Fibroblast of pulmonary artery (primary cell): ENCODE measurements at places on chromosomes 5 and 9.
A peak's percentile ranks its signal among the peaks of the same experiment; 100 is the strongest.

DNA sequence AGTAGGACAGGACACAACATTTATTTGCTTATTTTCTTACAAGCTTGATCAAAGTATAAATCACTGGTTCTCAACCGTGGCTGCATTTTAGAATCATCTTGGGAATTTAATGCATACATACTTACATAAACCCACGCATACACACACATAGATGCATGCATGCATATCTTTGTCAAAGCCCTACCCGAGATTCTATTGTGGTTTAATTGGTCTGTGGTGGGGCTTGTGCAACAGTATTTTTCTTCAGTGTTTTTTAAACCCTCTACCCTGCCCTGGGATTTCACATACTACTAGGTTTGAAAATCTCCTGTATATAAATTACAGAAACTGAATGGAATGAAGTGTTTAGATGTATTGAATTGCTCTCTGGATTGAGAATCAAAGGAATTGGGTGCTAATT lies 1166.2 kb downstream of the MAT2B start:
- DNase-seq, result no peak

DNA sequence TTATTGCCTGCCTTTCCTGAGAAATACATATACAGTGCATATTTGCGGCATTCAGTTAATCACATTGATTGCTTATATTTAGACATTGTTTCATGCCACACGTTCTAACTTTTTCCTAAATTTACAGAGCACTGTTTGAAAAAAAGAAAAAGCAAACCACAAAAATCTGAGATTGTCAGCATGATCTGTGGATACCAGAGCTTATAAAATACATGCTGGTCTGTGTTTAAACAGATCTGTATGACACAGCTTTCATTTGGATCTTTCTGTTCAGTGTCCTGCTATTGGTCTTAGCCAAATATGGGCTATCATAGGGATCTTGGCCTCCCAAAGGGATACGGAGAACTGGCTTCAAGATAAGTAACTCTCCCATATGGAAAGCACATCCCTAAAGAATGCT lies 20.2 kb downstream of the ALDH1A1 start:
- DNase-seq, result no peak

- DNase-seq, result no peak
Observed at GRCh38 chr5:124574521-124575436, 171.7 kb downstream of the ZNF608 start.

- DNase-seq, result no peak
Observed at GRCh38 chr5:89604342-89604741, 721.4 kb upstream of the MEF2C start.

- DNase-seq, result no peak
Observed at GRCh38 chr9:74322661-74323314, 174.3 kb upstream of the RORB start.

DNA sequence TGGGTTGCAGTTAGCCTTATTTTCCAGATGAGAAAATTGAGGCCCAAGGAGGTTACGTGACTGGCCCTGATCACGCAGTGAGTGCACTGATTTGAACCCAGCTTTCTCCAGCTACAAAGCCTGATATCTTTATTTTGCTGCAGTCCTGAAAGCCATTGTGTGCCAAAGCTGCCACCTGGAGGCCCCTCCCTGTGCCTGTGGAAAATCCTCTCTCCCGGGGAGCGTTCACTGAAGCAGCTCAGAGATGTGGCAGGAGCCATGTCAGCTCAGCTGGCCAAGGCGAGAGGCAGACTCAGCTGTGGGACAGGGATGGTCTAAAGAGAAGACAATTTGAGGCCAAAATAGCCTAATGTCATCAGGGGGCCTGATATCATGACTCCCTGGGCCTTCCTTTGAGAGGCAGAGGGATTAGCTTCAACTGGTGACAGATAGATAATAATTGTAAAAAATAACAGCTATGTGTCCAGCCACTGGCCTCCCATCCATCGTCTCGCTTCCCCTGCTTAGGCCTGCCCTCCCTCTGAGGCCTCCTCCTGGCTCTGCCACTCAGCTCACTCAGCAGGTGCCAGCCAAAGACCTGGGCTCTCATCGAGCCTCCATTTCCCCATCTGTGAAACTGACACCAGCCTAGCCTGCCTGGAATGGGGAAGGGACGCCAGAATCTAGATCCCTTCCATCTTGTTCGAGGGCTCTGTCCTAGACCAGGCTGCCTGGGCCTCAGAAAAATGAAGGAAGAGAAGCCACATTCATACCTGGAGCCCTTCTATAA lies 74.3 kb upstream of the GGTA1 start:
- DNase-seq, result no peak

DNA sequence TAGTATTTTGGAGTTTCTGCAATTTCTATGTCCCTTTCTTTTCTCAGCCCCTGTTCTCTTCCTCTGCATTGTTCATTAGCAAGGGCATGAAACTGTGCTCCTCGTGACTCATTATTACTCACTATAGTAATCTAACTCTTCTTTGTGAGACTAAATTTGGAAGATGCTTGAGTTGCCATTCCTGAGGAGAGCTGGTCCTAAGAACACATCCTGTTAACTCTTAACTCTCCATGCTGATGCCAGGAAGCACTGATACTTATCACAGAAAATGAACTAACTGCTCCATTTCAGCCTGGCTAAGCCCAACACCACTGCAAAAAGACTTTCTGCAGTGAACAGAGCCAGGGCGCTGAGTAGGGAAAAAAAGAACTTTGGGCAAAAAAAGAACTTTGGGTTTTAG lies 10.6 kb upstream of the CSNK1A1 start:
- DNase-seq, result peak; percentile 96

- DNase-seq, result peak; percentile 48
Observed at GRCh38 chr5:93735378-93735777, 6.0 kb downstream of the POU5F2 start.

DNA sequence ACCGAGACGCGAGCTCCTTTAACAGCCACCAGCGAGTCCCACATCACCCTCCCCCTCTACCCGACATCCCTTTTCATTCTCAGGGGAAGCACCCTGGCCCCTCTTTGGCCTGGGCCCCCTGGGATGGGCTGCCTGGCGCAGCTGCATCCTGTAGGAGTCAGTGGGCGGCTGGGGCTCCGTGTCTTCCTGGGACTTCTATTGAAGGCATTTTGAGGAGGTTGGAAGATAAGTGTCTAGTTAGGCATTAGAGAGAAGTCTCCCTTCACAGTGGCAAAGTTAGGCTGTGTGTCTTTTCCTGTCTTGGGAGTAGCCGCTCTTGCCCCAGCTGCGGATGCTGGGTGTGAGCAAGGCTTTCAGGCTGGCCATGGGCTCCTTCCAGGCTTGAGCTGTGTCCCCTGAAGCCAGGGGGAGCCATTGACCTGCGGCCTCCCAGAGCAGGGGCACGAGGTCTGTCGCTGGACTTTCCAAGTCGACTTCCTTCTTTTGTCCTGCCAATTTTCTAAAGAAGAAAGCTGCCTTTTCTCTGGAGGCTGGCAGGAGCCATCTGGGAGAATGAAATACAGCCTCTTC lies 18.6 kb upstream of the NKD2 start:
- DNase-seq, result peak; percentile 61

GRCh38 chr9:92312887-92313623 lies 12.1 kb downstream of the NOL8 start:
- DNase-seq, result no peak

DNA sequence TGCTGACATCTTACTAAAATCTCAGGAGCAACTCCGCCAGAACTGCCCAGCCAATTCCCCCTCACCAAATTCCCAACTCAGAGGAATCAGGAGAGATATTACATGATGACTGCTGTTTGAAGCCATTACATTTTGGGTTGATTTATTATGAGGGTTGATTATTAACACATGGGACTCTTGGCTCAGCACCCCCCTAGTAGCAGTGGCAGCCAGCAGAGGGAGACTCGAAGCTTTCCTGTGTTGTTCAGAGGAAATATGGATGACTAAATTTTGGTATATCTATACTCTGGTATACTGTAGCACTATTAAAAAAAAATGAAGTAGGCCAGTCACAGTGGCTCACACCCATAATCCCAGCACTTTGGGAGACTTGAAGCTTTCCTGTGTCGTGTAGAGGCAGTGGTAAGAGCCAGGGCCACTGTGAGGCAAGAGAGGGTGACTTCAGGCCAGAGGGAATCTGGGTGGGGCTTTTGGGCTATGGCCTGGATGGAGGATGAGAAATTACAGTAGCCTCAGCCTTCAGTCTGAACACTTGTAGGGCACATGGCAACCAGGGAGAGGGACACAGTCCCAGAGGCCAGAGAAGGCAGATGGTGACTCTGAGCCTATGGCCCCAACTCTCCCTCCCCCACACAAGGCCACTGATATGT lies 111.4 kb downstream of the LHX2 start:
- DNase-seq, result peak; percentile 46

GRCh38 chr9:81393985-81394811 lies 295.1 kb downstream of the TLE1 start:
- DNase-seq, result no peak

- DNase-seq, result no peak
Observed at GRCh38 chr9:112841261-112841660, 49.4 kb downstream of the SLC46A2 start.

DNA sequence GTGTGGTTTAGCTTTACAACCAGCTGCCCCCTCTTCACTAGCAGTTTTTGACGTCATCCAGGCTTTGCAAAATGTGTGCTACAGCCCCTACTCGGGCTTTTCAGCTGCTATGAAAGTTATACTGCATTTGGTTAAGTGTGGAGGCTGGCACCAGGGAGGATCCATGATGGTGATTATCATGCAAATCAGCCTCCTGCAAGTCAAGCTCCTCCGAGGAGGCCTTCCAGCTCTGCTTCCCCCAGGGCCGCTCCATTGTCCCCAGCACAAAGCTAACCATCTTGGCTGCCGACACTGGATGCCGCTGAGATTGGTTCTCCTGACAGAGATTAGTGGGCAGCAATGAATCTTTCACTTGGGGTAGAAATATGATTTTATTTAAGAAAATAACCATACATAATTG lies 159.6 kb downstream of the NR2F1-AS1 start:
- DNase-seq, result no peak

- peak; percentile 71 for DNase-seq
Observed at GRCh38 chr5:55407059-55407684, 99.4 kb downstream of the MTREX start.

DNA sequence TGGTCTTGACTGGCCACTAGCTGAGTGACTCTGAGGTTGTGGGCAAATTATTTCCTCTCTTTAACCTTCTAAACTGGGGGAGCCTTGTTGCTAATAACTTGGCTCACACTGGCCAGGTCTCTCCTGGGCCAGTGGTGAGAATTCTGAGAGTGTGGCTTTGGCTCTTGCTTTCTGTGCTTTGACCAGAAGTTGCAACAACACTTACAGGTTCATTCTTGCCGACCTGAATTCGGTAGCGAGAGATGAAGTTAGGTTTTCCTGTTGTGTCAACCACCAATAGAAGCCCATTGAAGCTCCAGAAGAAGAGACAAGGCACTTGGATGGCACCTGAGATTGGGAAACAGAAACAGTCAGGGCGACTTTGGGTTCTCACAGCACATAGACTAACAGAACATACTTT lies 19.8 kb downstream of the FAXDC2 start:
- no peak for DNase-seq

DNA sequence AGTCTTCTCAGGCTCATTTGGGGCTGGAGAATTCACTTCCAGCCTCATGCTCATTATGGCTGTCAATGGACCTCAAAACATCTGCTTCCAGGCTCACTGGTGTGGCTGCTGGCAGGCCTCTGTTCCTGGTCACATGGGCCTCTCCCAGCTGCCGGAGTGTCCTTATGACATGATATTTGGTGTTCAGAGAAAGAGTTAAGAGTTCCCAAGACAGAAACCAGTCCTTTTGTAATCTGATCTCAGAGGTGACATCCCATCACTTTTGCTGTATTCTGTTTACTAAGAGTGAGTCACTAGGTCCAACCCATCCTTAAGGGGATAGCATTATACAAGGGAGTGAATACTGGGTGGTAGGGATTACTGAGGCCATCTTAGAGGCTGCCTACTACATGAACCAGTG lies 104.6 kb downstream of the CACNA1B start:
- DNase-seq, result no peak

DNA sequence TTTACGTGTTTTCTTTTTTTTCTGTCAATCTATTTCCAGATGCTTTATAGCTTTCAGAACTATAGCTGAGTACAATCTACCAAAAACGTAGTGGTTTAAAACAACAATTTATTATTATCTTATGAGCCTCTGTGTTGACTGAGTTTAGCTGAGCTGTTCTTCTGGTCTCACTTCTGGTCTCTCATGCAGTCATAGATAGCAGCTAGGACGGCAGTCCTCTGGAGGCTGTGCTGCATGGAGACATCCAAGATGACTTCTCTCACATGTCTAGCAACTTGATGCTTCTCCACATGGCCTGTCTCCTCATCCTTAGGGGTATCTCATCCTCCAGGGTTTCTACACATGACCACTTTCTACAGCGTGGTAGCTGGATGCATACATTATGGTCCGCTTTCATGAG lies 22.0 kb upstream of the RAD23B start:
- DNase-seq, result no peak

- no peak for DNase-seq
Observed at GRCh38 chr9:77170991-77171699, 6.2 kb upstream of the VPS13A start.

- peak; percentile 85 for DNase-seq
Observed at GRCh38 chr9:110114859-110115201, 93.1 kb downstream of the C9orf152 start.

GRCh38 chr9:138077126-138077525 lies 199.5 kb downstream of the CACNA1B start:
- DNase-seq, result no peak

DNA sequence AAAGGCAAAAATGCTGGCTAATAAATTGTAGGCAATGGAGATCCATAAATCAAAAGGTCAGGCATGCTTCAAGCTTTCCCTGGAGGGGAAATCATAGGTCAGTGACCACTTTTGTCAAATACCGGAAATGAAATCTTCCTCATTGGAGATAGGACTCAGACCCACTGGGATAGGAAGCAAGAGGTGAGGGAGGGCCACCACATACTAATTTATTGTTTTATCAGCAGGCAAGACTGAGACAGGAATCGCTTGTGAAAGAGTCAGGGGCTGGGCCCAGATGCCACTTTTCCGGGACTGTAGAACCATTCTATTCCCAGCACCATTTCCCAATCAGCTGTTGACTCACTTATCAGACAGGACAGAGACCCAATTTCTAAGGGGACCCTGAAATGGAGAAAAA lies 256.3 kb upstream of the TRIM32 start:
- DNase-seq, result no peak

DNA sequence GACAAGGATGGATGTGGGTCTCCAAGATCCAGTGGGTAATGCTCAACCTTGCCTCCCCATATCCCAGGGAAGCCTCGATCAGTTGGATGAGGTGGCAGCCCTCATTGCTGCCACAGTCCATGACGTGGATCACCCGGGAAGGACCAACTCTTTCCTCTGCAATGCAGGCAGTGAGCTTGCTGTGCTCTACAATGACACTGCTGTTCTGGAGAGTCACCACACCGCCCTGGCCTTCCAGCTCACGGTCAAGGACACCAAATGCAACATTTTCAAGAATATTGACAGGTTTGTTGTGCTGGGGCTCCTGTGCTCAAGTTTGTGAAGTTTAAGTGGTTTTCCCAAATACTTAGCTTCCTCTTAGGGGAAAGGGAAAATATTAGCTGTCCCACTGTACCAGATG lies 74.0 kb downstream of the WDR41 start:
- no peak for DNase-seq
